ENCODE measurements at places on chromosomes 1 and 21.

- no peak for DNase-seq
Observed at GRCh38 chr1:111690306-111690617, 48.9 kb downstream of the INKA2 start.

DNA sequence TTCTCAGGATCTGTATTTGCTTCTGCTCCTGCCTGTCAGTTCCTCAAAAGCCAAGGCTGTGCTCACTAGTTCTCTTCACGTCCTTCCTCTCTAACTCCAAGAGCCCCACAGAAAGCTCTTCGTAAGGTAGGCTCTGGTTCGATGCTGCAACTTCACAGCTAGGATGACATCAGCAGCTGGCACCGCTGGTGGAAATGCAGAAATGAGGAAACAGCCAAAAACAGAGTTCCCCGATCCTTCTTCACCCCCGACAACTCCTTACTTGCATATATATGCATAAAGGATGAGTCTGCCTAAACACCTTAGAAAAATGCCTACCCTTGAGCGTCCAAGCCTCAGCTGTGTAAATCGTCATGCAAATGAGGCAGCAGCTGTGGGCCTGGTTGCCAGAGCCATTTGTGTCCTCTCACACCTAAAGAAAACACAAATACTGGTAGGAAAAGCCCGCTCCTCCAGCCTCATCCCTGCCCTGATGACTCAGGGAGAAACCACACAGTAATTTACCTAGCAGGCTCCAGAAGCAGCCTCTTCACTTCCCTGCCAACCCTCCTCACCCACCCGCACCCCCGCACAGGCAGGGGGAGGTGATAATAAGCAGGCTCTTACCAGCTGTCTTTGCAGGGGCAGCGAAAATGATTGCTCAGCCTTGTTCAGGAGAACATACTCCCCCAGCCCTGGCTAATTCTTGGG, 28.2 kb downstream of the BATF3 start:
- DNase-seq: no peak

DNA sequence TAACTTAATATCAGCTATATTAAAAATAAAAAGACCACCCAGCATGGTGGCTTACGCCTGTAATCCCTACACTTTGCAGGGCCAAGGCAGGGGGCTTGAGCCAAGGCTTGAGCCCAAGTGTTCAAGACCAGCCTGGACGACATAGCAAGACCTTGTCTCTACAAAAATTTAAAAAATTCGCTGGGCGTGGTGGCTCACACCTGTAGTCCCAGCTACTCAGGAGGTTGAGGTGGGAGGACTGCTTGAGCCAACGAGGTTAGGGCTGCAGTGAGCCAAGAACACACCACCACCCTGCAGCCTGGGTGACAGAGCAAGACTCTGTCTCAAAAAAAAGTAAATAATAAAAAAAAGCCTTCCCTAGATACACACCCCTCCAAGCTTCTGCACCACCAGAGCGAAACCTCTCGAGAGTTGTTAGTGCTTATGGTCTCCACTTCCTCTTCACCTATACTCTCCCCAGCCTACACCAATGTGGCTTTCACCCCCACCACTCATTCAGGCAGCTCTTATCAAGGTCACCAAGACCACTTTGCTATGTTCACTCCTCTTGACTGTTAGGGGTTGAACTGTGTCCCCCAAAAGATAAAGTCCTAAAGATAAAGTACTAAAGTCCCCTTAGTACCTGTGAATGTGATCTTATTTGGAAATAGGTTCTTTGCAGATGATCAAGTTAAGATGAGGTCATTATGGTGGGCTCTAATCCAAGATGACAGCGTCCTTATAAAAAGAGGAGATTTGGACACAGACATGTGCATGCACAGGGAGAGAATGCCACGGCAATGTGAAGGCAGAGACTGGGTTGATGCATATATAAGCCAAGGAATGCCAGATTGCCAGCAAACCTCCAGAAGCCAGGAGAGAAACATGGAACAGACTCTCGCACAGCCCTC, 6.8 kb upstream of the PPP1R15B start:
- DNase-seq: no peak

- DNase-seq: no peak
Observed at GRCh38 chr21:26119906-26120305, 50.7 kb downstream of the APP start.

- no peak for DNase-seq
Observed at GRCh38 chr1:93180723-93181613, at the start of gene CCDC18. Gene CCDC18, plus strand, starts transcription at chr1:93180724. Its CDS starts 2,638 bp downstream, at chr1:93183362.
